ENCODE measurements at places on chromosomes 4 and X.

DNA sequence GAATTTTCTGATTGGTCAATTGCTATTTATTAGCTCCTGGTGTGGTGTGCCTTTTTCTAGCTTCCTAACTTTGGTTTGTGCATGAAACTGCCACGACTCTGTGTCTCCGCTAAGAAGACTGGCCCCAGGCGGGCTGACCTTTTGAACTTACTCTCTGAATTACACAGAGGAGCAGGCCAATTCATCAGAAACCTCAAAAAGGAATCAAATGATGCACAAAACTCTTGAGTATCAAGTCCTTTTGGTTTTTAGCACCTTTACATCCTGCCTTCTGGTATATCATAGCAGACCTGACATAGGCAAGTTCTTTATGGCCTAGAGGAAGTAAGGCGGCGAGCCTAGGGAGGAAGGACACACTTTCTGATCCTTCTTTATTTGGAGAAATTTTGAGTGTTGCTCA is 17.6 kb downstream of the TKTL1 start:
- DNase-seq = no peak

GRCh38 chr4:128688033-128688721 is 121.3 kb upstream of the JADE1 start:
- DNase-seq = no peak

- peak; percentile 19 for DNase-seq
Observed at GRCh38 chrX:102934624-102935023, 2.4 kb upstream of the RAB40AL start.

GRCh38 chr4:145489556-145489955 is 7.9 kb downstream of the SMAD1 start:
- DNase-seq = no peak

GRCh38 chr4:140187316-140187695 is 33.3 kb upstream of the MAML3 start:
- no peak for DNase-seq

DNA sequence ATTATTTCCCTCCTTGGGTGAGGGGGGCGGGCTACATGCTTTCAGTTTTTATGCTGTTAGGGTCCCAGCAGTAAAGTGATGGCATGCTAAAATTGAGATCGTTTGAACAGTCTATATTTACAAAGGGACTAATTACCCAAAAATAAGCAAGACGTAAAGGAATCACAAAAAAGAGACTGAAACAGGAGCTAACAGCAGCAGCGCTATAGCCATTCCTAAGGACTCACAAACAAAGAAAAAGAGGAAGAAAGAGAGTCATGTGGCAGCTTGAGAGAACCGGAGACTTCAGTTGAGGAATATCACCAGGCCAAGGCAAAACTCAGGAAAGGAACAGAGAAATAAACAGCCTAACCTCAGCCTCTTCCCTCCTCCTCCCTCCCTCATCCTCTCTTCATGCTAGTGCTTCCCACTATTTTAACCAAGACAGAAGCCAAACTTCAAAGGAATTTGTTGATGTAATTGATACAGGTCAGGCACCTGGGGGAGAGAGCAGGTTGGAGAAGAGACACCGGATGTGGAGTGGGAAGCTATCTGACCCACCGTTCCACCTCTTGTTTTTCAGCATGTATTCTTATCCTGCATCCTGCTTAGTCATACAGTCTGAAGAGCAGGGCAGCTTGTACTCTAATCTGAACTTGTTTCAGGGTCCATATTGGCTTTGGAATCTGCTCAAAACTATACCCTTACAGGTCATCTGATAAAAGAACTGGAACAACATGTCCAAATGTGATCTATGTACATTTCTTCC is 383.7 kb downstream of the NAF1 start:
- no peak for DNase-seq

GRCh38 chr4:174749091-174749490 is 80.0 kb downstream of the GLRA3 start:
- no peak for DNase-seq

GRCh38 chr4:101201421-101201820 is 145.9 kb downstream of the PPP3CA start:
- no peak for DNase-seq

GRCh38 chrX:37840931-37841330 is 6.4 kb downstream of the DYNLT3 start:
- DNase-seq = no peak

GRCh38 chrX:41022566-41022965 is 62.7 kb upstream of the USP9X start:
- DNase-seq = no peak

DNA sequence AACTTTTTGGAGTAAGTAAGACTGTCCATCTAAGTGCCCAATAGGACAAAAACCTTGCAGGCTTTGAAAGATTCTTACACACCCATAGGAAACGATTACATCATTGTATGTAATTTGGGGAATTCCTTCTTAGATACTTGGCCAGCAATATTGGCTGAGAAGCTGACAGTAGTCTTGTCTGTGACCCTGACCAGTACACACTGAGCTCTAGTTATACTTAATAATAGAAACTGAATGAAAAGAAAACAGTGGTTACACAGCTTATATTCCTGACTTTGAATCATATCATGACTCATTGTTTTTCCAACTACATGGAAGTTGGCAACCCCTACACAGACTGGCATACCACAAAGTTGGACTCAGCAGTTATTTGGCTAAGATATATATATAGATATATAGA is 7.1 kb upstream of the TLR2 start:
- DNase-seq = no peak

- no peak for DNase-seq
Observed at GRCh38 chr4:41418444-41418843, 119.5 kb upstream of the LIMCH1 start.

GRCh38 chr4:124437853-124438495 is 274.6 kb downstream of the ANKRD50 start:
- DNase-seq = no peak

DNA sequence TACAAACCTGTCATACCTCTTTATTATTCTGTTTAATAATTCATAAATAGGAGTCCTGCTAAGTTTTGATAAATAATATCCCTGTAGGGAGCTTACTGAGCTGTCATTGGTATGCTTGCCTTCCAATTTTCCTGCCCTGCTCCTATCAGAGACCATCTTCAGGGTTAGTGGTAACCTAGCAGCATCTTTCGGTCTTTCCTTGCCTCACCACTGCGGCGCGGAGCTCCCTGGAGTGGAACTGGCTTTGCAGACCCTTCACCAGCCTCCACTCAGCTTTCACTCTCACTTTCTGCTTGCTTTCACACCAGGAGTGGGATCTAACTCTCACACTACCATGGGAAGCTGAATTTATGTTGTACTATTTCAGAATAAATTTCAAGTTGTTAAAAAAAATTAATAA is 481.7 kb upstream of the ATOH1 start:
- no peak for DNase-seq

GRCh38 chr4:153781717-153782416 is 7.0 kb downstream of the SFRP2 start:
- DNase-seq = no peak

DNA sequence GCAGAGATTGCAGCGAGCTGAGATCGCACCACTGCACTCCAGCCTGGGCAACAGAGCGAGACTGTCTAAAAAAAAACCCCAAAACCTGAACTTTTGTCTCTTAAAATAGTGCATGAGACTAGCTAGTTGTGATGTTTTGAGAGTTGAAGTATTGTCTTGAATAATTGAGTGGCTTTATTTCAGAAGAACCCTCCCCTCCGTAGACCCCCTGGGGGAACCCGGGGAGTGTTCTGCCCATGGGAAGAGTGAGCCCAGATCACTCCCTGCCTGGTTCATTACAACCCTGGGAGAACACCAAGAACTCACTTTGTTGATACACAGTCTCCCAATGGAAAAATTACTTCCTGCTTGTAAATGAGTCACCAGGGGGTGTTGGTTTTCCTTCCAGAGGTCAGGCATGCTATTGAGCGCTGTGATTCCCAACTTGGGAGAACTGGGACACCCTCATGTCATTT is 65.3 kb upstream of the SHISA3 start:
- no peak for DNase-seq

GRCh38 chr4:105966051-105966450 is 70.8 kb downstream of the NPNT start:
- no peak for DNase-seq

- DNase-seq = no peak
Observed at GRCh38 chr4:182973511-182973911, 56.3 kb upstream of the DCTD start.

- DNase-seq = no peak
Observed at GRCh38 chrX:8820910-8821527, 19.8 kb upstream of the FAM9A start.

Data from NCI-H2227 treated with DMSO at 0.1 percent for 48 hours (cell line).